NCI-H1930 (cell line): ENCODE measurements at places on chromosomes 2 and 18.

- no peak for DNase-seq
These were observed 766.2 kb upstream of the TMEFF2 start for GRCh38 chr2:192960945-192961344.

GRCh38 chr18:23053776-23054457 lies 81.4 kb upstream of the CABLES1 start:
- no peak for DNase-seq

DNA sequence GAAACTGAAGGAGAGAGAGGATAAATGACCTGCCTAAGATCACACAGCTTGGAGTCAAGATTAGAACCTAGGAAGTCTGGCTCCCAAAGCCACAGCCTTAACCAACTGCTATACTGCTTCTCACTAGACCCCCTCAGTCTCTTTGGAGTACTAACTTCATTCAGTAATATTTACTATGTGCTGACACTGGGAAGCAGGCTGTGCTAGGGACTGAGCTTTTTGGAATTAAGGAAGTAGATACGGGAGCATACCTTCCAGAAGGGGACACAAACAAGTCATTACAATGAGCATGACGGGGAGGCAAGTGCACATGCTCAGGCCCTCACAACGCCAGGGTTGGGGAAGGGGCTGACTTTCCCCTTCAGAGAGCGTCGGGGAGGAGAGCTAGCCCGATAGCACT lies 97.7 kb downstream of the INO80D start:
- DNase-seq = no peak

DNA sequence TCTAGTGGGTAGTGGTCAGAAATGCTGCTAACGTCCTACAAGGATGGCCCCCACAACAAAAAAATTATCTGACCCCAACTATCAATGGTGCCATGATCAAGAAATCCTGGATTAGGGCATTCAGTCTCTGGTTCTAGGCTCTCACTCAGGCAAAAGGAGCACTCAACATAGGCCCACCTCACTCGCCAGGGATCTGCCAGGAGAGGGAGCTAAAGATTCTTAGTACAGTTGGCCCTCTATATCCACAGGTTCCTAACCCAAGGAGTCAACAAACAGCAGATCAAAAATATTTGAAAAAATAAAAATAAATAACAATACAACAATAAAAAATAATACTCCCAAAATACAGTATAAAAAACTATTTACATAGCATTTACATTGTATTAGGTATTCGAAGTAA lies 10.0 kb downstream of the SLC4A5 start:
- peak; percentile 31 for DNase-seq

- DNase-seq = no peak
These were observed 108.8 kb downstream of the NCK2 start for GRCh38 chr2:105853354-105854088.

- DNase-seq = no peak
These were observed 19.8 kb downstream of the BIN1 start for GRCh38 chr2:127086990-127087790.

DNA sequence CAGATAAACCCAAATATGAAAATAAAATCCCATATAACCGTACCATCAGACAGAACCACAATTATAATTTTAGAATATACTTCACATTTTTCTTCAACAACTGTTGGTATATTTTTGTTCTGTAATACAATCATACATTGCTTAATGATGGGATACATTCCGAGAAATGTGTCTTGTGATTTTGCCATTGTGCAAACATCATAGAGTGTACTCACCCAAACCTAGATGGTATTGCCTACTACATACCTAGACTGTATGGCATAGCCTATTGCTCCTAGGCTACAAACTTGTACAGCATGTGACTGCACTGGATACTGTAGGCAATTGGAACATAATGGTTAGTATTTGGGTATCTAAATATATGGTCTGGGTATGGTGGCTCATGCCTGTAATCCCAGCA lies 30.6 kb downstream of the MAPRE3 start:
- no peak for DNase-seq

GRCh38 chr2:218889937-218890336 lies 9.3 kb downstream of the WNT10A start:
- DNase-seq = no peak

- DNase-seq = no peak
These were observed 58.9 kb downstream of the HAUS1 start for GRCh38 chr18:46163091-46163490.

GRCh38 chr18:75158465-75159237 lies 50.3 kb downstream of the PTGR3 start:
- DNase-seq = no peak

- DNase-seq = no peak
These were observed 114.2 kb downstream of the SPIRE1 start for GRCh38 chr18:12543697-12544096.

- no peak for DNase-seq
These were observed 827.7 kb downstream of the SOCS6 start for GRCh38 chr18:71116535-71116934.

DNA sequence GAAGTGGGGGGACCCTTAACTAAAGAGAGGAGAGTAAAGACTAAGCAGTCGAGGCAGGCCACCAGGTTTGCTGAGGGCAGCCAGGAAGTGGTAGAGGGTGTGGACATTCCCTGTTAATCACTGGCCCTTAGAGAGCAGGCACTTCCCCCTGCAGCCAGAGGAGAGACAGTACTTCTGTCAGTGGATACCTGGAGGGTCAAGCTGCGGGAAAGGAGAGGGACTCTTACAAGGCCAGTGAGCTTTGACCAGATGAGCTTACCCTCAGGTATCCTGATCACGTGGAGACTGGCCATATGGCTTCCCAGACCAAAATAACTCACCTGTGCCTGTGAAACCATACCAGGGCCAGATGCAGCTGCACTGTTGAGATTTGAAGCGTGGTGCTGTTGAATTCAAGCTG lies 28.6 kb downstream of the ITGA6 start:
- DNase-seq = no peak

DNA sequence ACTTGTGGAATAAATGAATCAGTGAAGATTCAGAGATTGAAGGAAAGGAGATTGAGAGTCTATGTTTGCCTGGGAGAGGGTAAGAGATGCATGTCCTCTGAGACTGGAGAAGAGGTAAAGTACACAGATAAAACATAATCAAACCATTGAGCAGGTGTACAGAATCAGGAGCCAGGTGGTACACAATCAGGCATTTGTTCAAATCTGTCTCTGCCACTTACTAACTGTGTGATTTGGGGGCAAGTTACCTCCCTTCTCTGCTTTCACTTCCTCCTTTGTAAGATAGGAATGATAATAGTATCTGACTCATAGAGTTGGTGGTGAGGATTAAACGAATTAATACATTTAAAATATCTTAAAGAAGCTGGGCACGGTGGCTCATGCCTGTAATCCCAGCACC lies 94.0 kb downstream of the CDK15 start:
- no peak for DNase-seq

GRCh38 chr18:37322492-37323035 lies 243.0 kb downstream of the CELF4 start:
- no peak for DNase-seq

GRCh38 chr2:112920923-112921532 lies 10.1 kb downstream of the IL37 start:
- DNase-seq = no peak
